ENCODE measurements at places on chromosomes 12 and 14. TPM values are rescaled to one million over a fixed set of nuclear protein-coding genes. Genes with fewer than 3 reads are reported as not detected.

The CCDC77 gene
- total RNA-seq: 9.7 TPM

DNA sequence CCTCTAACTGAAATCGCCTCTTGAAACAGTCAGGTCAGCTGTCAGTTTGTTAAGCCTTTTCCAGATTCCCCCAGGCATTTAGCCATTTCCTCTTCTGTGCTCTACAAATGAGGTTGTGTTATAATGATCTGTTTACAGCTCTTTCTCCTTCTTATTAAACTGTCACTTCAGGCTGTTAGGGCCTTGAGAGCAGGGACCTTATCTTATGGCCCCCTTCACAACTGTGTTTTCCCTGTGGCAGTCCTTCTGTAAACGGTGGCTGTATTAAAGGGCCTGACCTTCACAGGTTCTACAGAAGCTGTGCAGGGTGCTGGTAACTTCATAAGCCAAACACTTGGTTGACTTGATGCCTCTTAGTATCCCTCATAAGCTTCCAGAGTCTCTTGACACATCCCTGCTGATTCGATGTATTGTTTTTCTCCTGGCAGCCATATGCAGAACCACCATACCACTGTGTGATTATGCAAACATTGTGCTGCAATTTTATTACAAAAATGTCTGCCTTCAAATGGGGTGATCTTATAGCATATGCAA lies 104.7 kb downstream of the PLEKHA5 start:
- no peak for DNase-seq
- H3K27ac ChIP-seq: no peak overlapping the region
- H3K4me1 ChIP-seq: no peaks in the 10 kb centered on the region

GRCh38 chr12:101743724-101744472 lies 4.6 kb upstream of the SYCP3 start:
- H3K4me3 ChIP-seq: no peak overlapping the region
- H3K27ac ChIP-seq: no peak overlapping the region
- H3K27me3 ChIP-seq: no peaks in the 10 kb centered on the region
- DNase-seq: no peak
- no peaks in the 10 kb centered on the region for H3K4me1 ChIP-seq

The KLRD1 gene
- total RNA-seq: 0.92 TPM

DNA sequence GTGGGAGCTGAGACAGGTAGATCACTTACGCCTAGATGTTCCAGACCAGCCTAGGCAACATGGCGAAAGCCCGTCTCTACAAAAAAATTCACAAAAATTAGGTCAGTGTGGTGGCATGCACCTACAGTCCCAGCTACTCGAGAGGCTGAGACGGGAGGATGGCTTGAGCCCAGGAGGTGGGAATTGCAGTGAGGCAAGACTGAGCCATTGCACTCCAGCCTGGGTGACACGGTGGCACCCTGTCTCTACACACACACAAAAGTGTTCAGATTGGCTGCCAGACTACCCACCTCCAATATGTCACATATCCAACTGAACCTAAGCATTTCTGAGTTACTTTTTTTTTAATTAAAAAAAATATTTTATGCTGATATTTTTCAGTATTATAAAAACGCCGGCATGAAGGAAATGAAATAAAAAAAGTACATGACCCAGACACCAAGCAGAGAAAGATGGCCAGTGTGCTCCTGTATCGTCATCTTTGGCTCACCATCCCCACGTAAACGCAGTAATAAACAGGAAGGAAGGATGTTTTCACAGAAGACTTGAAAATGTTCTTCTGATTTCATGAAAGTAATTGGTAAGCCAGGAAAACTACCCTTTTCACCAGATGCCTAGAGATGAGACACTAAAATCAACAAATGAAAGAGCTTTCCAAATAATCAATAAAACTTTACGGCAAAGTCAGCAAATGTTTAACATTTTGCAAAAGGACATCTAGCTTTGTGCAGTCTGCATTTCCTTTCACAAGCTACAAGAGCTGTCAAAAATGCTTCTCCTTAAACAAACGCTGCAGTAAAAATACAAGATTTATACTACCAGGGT lies 26.4 kb downstream of the CDC42BPB start:
- H3K4me1 ChIP-seq: no peaks in the 10 kb centered on the region
- H3K27me3 ChIP-seq: no peaks in the 10 kb centered on the region
- no peak overlapping the region for H3K4me3 ChIP-seq
- no peaks in the 10 kb centered on the region for H3K36me3 ChIP-seq
- H3K27ac ChIP-seq: no peak overlapping the region

GRCh38 chr14:35365130-35366055 lies 39.2 kb downstream of the NFKBIA start:
- peaks cover 12% of the 10 kb centered on the region for H3K4me1 ChIP-seq
- no peaks in the 10 kb centered on the region for H3K36me3 ChIP-seq
- DNase-seq: no peak
- H3K27me3 ChIP-seq: no peaks in the 10 kb centered on the region

- H3K4me1 ChIP-seq: no peaks in the 10 kb centered on the region
- H3K36me3 ChIP-seq: no peaks in the 10 kb centered on the region
- no peak overlapping the region for H3K4me3 ChIP-seq
- DNase-seq: no peak
- no peak overlapping the region for H3K27ac ChIP-seq
- no peaks in the 10 kb centered on the region for H3K27me3 ChIP-seq
Measured at GRCh38 chr14:59427653-59428580, 37.3 kb downstream of the GPR135 start.

The B4GALNT3 gene
- 12.2 TPM for total RNA-seq

The EIF5 gene
- 182 TPM for total RNA-seq

GRCh38 chr12:112466011-112466422 lies 47.3 kb downstream of the PTPN11 start:
- no peak overlapping the region for H3K27ac ChIP-seq
- no peaks in the 10 kb centered on the region for H3K27me3 ChIP-seq
- H3K4me1 ChIP-seq: no peaks in the 10 kb centered on the region
- no peak overlapping the region for H3K4me3 ChIP-seq

- no peaks in the 10 kb centered on the region for H3K36me3 ChIP-seq
- DNase-seq: no peak
- no peak overlapping the region for H3K27ac ChIP-seq
- H3K27me3 ChIP-seq: no peaks in the 10 kb centered on the region
Measured at GRCh38 chr12:1424674-1425395, 169.5 kb downstream of the FBXL14 start.
